Stimulated activated CD8-positive, alpha-beta memory T cell treated with anti-CD3 and anti-CD28 coated beads, Interleukin-15, amount 100 ng/mL, for 24 hours (primary cell): ENCODE measurements at places on chromosomes 2 and 18.

GRCh38 chr2:72988726-72989273, 71.5 kb downstream of the EMX1 start:
- DNase-seq, result no peak

GRCh38 chr18:56891116-56891515, 240.0 kb downstream of the WDR7 start:
- DNase-seq, result no peak

DNA sequence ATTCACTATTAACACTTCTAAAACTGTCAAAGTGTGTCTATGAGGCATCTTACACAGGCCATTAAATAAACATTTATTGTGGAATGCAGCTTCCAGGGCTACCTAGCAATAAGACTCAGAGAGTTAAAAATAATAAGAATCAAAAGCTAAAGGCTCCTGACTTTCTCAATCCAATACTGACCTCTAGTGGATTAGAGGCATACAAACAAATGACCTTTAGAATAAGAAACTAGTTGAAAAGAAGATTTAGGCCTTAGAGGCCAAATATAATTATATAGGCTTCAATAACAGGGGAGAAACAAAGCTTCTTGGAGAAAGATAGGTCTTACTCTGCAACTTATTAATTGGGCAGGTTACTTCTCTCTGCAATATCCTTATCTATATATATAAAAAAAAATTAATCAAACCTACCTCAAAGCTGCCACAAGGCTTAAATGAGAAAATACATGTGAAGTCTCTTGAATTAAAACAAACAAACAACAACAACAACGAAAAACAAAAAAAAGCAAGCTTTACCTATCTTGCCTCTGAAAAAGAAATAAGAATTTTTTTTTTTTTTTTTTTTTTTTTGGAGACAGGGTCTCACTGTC, 246.1 kb downstream of the EXOC6B start:
- DNase-seq, result no peak

GRCh38 chr2:46082531-46083485, 214.4 kb upstream of the EPAS1 start:
- DNase-seq, result no peak
